Stimulated activated CD4-positive, alpha-beta T cell treated with anti-CD3 and anti-CD28 coated beads, TNF-alpha, amount 100 ng/mL, for 48 hours (primary cell): ENCODE measurements at places on chromosomes 12 and 14.

DNA sequence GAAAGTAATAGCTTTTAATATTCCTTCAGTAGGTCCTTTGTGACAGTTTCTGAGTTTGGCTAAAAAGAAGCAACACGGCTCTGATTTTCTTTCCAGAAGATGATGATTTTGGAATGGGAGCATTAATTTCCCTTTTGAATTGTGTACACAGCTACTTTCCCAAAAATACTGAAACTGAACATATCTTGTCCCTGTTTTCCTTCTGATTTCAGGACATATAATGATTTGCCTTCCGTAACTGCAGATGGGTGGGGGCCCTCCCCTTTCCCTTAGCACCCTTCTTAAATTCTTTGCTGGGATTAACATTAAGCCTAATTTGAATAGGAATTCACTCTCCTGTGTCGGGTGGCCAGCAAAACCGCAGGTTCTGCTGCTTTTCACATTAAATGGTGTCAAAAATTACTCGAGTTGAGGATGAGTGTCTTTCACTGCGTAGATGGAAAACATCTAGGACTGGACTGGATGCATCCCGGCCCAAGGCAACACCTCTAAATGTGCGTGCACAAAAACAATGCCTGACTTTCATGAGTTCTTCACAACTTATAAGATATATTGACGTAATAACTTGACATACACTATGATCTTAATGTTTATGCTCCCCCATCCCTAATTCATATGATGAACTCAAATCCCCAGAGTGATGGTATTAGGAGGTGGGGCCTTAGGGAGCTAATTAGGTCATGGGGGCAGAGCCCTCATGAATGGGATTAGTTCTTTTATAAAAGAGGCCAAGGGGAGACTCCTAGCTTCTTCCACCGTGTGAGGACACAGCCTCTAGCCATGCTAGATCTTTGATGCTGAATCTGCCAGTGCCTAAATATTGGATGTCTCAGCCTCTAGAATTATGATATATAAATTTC lies 158.1 kb downstream of the AEBP2 start:
- no peak for DNase-seq

DNA sequence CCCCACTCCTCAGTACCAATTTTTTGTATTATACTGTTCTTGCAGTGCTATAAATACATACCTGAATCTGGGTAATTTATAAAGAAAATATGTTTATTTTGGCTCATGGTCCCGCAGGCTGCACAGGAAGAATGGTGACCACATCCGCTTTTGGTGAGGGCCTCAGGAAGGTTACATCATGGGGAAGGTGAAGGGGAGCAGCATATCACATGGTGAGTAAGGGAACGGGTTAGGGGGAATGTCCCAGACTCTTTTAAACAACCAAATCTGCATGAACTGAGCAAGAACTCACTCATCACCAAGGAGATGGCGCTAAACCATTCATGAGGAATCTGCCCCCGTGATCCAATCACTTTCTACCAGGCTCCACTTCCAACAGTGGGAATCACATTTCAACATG lies 40.0 kb downstream of the OSBPL8 start:
- DNase-seq = no peak

DNA sequence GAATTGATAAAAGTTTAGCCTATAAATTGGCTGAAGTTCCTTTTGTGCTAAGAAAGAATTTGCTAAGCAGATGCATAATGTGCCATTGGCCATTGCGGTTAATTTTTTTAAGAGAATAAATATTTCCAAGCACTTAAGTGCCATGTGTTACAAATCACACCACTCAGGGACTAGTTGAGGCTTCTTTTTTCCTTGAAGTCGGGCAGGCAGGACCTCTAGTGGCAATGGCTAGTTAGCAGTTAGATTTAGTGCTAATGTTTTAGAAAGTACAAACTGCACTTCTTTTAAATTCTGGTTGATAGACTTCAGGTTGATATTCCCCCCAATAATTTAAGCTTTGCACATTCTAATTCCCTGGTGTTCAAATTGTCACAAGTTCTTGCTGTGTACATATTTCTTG lies 294.3 kb downstream of the APAF1 start:
- no peak for DNase-seq

GRCh38 chr14:76261371-76261811 lies 109.7 kb downstream of the GPATCH2L start:
- no peak for DNase-seq

DNA sequence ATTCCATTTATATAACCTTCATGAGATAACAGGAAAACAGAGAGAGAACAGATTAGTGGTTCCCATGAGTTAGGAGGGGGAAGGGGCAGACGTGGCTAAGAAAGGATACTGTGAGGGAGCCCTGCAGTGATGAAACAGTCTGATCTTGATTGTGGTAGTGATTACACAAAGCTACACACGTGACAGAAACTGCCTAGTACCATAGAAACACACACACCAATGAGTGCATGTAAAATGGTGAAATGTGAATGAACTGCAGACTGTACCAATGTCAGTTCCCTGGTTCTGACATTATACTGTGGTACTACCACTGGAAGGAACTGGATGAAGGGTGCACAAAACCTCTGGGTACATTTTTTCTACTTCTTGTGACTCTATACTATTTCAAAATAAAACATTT lies 36.9 kb downstream of the NRDE2 start:
- DNase-seq = no peak

DNA sequence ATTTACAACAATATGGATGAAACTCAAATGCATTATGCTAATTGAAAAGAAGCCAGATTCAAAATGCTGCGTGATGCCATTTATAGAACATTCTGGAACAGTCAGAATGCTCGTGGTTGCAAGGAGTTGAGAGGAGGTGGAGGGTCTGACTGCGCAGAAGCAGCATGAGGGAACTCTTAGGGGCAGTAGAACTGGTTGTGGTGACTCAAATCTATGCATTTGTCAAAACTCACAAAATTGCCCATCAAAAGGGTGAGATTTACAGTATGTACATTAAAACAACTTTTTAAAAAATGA lies 113.7 kb upstream of the PDZRN4 start:
- DNase-seq = no peak

DNA sequence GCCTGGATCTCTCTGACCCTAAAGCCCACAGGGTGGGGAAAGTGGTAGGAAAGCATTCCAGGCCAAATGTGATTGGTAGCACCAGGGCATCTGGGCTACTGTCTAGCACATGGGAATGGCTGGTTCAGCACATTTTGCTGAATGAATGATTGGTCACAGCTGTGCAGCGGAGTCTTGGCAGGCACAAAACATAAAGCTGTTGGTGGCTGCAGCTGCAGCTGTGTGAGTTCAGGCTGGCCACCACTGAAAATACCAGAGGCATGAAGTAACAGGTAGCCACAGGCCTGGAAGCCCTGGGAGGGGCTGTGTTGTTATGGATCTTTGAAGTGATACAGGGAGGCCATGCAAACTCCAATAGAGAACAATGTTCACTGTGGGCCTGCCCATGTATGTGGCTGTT lies 72.7 kb downstream of the MYRFL start:
- DNase-seq = no peak

GRCh38 chr12:5022465-5023061 lies 21.1 kb upstream of the KCNA5 start:
- peak; percentile 5 for DNase-seq

GRCh38 chr12:51071663-51072062 lies 11.7 kb downstream of the CSRNP2 start:
- DNase-seq = no peak

GRCh38 chr12:110688446-110689280 lies at the start of gene HVCN1:
HVCN1 (minus strand) TSS chr12:110689115; CDS start chr12:110683245, 5,870 bp downstream.
- no peak for DNase-seq

DNA sequence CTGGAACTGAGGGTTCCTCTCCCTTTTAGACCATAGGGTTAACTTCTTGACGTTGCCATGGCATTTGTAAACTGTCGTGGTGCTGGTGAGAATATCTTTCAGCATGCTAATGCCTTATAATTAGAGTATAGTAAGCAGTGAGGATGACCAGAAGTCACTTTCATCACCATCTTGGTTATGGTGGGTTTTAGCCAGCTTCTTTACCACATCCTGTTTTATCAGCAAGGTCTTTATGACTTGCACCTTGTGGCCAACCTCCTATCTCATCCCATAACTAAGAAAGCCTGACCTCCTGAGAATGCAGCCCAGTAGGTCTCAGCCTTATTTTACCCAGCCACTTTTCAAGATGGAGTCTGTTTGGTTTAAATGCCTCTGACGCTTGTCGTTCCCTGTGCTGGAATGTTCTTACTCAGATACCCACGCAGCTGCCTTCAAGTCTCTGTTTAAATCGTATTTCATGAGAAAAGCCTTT lies 44.2 kb downstream of the BBS10 start:
- no peak for DNase-seq

DNA sequence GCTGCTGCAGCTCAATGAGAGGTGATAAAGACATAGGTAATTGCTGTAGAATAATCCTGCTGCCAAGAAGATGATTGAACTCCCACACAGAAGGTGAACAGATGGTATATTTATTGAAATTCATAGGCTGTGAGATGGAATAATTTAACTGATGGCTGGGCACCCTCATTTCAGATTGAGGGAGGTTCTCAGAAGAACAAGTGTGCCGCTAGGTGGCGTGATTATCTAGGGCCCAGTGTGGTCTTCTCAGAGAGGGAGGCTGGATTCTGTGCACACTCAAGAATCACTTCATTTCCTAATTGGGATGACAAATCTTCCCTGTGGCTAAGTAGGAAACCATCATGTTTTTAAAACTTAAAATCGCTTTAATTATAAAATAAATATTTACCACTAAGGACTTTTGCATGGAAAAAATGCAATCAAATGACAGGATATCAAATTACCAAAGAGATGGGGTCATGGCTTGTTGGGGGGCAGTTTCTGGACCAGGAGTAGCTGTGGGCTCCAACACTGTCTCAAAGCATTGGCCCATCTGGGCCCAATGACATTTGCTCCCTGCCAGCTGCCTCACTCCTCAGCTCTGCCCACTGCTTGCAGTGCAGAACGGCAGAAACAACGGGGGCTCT lies 132.3 kb downstream of the SNAPC1 start:
- DNase-seq = peak; percentile 45

DNA sequence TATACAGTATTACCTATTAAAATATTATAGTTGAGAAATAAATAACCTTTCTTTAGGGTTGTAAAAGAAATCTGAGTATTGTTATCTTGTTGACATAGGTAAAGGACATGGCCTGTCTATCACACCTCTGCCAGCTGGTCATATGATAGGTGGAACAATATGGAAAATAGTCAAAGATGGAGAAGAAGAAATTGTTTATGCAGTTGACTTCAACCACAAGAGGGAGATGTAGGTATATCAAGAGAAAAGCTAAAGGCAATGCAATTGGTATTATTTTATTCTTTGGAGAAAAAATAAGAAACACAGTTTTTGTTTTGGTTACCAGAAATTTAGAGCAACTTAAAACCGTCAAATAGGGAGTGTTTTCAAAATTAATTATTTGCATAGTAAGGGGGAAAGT lies 13.5 kb downstream of the CPSF2 start:
- no peak for DNase-seq

- DNase-seq = no peak
Observed at GRCh38 chr14:95119336-95119735, 38.0 kb downstream of the DICER1 start.

DNA sequence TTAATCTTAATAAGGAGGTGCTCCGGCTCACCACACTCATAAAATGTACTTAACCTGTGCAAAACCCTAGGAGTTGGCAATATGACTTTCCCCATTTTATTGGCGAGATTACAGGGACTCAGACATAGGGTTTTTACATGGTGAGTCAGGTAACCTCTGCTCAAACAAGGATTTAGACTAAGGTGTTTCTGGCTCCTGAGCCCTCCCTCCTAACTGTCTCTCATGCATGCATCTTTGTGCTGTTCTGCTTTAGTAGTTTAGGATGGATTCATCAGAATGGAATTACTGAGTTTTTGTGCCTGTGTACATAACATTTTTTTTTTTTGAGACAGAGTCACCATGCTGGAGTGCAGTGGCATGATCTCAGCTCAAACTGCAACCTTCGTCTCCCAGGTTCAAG lies 993.3 kb upstream of the TMEM132C start:
- DNase-seq = no peak

GRCh38 chr14:58390830-58391229 lies 4.9 kb upstream of the TOMM20L start:
- DNase-seq = no peak
